ENCODE measurements at places on chromosomes 16 and 17. TPM values are rescaled to one million over a fixed set of nuclear protein-coding genes. Genes with fewer than 3 reads are reported as not detected.

- no peak for DNase-seq
Observed at GRCh38 chr17:67511012-67511411, 133.9 kb downstream of the PITPNC1 start.

DNA sequence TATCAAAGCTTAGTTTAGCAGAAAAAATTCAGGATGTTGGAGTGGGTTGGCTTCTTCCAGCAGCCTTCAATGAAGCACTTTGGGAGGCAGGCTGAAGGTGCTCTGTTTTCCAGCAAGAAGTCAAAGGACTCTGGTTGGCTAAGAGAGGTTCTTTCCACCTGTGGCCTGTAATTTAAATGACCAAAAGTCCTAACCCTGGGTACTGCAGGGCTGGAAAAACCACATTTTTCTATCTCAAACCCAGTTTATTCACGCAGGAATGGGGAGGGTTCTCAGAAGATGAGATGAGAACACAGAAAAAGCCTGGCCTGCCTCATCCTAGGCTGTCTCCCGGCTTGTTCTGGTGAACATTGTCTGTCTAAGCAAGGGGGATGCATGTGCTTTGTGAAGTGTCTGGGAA, 68.6 kb upstream of the ZFHX3 start:
- DNase-seq = no peak

GRCh38 chr16:89070590-89070989, 23.1 kb upstream of the ACSF3 start:
- no peak for DNase-seq

DNA sequence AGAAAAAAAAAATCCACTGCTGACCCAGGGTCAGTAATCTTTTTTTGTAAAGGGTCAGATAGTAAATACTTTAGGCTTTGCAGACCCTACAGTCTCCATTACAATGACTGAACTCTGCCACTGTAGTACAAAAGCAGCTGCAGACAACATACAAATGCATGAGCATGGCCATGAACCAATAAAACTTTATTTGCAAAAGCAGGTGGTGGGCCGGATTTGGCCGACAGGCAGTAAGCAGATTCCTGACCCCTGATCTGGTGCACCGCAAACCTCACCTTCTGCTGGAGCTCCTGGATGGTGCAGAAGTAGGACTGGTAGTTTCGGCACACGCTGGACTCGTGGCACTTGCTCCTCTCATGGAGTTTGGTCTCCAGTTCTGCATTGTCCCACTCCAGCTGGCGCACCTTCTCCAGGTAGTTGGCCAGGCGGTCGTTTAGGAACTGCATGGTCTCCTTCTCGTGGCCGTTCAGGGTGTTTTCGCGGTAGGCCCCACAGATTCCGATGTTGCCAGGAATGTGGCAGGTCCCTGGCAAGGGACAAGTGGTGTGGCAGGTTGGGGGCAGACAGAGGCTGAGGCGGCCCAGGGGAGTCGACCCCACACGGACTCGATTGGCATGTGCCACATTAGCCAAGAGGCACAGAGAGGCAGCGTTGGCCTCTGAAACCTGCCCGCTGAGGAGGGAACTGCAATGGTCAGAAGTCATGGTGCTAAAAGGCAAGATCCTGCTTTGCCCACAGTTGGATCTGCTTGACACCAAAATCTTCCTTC, 13.1 kb downstream of the KRT37 start:
- no peak for DNase-seq

DNA sequence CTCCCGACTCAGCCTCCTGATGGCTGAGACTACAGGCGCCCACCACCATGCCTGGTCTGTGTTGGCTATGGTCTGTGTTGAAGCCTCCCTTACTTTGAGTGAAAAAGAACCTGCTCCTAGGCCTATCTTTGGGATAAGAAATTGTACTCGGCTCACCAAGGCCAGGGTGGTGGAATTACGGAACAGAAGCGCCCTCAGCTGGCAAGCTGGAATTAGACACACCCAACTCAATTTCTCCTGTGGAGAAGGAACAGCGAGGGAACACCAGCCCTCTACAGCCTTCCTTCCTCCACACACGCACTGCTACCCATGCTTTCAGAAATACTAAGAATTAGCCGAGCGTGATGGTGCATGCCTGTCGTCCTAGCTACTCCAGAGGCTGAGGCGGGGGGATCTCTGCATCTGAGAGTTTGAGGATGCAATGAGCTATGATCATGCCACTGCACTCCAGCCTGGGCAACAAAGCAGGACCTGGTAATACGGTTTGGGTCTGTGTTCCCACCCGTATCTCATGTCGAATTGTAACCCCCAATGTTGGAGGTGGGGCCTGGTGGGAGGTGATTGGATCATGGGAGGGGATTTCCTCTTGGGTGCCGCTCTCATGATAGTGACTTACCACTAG, 40.1 kb upstream of the RBBP6 start:
- DNase-seq = no peak

GRCh38 chr16:69436896-69437295, 12.5 kb downstream of the CYB5B start:
- DNase-seq = no peak

DNA sequence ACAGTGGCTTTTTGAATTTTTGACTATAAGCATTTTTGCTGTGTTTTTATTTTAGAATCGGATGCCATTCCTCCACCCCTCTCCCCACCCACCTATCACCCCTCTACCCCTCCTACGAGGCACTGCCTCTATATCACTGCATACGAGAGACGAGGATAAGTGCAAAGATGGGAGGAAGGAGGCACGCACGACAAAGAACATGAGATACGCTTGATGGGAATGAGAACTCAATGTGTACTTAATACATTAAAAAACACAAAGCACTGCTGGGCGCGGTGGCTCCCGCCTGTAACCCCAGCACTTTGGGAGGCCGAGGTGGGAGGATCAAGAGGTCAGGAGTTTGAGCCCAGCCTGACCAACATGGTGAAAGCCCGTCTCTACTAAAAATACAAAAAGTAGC, 8.8 kb upstream of the USP43 start:
- DNase-seq = no peak

- no peak for DNase-seq
Observed at GRCh38 chr17:45296003-45296832, 20.6 kb downstream of the MAP3K14 start.

DNA sequence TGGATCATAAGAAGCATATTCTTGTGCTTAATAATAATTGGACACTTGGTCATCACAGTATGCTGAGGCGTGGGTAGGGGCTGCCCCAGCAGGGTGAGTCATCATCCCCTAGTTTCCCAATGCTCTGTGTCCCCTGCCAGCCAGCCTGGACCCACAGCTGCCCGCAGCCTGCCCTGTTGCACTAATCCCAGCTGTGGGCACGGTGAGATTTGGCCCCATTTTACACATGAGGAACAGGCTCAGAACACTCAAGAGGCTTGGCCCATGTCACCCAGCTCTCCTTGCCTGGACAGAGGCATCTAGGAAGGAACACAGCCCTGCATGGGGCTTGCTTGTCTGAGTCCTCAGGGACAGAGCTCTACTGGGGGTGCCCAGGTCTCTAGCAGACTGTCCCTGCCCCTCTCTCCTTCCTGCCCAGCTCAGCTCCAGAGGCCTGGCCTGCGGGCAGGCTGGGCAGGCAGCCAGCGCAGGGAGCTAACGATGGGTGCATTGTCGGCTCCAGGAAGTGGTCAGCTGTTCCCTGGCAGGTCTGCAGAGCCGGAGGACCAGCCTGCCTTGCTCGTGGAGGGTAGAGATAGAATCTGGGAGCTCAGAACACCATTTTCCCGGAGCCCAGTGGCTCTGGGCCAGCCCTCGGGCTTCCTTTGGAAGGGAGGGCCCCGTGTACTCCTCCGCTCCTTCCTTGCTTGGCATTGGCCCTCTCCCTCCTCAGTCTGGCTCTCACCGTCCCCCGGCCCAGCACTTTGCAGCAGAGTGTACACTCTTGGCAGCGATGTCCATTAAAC, 189.4 kb downstream of the RAB11FIP4 start:
- DNase-seq = peak; percentile 83

DNA sequence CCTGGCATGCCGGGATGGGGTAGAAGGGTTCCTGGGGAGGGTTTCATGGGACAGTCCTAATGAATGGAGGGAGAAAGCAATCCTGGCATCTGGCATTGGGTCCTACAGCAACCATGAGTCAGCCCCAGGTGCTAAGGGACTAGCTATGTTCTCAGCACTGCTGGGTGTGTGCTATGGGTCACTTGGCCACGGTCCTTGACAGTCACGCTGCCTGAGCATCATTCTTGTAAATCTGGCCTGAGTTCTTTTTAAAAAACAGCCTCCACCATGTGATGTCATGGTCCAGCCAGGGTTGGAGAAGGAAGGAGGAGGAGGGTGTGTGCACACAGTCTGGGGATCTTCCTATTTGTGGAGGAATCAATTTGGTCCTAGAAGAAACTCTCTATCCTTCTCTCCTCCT, 6.2 kb upstream of the RAMP2 start:
- DNase-seq = peak; percentile 32

DNA sequence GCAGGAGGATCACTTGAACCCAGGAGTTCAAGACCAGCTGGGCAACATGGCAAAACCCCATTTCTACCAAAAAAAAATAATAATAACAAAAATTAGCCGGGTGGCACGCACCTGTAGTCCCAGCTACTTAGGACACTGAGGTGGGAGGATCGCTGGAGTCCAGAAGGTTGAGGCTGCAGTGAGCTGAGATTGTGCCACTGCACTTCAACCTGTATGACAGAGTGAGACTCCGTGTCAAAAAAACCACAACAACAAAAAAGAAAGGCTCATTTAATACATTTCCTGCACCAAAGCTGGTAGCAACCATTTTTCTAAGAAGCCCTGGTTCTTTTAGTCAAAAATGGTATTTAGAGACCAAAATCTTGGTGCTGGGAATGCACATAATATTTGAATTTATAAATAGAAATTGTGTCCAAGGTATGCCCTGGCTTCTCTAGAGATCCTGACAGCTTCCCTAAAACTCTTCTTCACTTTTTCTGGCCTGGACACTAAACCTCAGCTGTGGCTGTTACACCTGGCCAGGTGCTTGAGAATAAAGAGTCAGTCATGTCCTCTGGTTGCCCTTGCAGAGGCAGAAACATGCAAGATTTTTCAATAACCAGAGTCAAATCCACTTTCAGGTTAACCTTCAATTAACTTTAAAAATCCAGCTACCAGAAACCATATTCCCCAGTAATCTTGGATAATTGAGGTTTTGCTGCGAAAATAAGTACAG, 35.9 kb downstream of the SCNN1B start:
- DNase-seq = no peak

RGS11 gene
- total RNA-seq = 95.9 TPM

DNA sequence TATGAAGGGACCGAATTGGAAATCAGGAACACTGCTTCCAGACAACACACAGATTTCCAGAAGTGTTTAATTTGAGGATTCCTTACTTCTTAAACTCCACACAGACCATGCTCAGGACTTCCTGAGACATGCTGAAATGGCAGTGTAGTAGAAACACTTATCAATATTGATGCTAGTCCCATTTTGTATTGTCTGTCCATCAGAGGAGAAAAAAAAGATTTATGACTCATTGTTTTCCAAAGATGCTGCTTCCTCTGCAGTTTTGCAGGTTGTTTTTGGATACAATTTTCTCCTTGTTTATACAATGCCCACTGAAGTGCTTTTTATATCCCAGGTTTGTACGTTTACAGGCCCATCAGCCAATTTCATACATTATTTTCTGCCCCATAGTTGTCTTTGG, 68.3 kb upstream of the TANC2 start:
- DNase-seq = no peak

DNA sequence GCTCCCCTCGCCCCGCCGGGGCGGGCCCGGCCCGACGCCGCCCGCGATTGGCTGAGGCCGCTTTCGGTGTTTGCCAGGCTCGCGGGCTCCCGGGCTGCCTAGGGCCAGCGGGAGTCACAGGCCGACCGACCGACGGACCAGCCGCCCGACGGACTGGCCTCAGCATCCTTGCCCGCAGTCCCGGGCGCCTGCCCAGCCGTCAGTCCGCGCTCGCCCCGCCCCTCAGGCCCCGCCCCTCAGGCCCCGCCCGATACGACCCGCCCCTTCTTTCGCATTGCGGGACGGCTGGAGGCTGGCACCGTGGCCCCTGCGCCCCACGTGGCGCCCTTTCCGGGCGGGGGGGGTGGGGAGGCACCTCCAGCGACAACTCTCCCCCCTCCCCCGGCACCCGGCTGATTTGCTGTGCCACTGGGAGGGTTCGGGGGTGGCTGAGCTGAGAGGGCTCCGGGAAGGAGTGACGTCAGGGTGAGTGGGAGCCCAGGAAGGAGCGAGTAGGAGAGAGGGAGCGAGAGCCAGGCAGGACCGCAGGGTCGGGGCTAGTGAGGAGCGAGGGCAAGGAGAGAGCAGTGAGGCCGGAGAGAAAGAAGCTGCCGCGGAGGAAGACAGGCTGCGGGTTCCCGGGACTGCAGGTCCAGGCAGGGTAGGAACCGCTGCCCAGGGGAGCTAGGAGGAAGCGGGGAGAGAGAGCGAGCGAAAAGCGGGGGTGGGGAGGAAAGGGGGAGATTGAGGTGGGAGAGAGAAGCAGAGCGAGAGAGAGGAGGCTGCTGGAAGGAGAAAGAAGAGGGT, at the start of gene ASPHD1:
ASPHD1 (plus strand) TSS at position 387 of the 786 bp plus-strand sequence. CDS start 484 bp downstream, outside the sequence.
- DNase-seq = peak; percentile 85

- DNase-seq = no peak
Observed at GRCh38 chr17:77382966-77383612, 242.3 kb downstream of the SEC14L1 start.

KRT12 gene
- total RNA-seq = not detected

- DNase-seq = no peak
Observed at GRCh38 chr16:85999778-86000177, 100.8 kb downstream of the IRF8 start.

DNA sequence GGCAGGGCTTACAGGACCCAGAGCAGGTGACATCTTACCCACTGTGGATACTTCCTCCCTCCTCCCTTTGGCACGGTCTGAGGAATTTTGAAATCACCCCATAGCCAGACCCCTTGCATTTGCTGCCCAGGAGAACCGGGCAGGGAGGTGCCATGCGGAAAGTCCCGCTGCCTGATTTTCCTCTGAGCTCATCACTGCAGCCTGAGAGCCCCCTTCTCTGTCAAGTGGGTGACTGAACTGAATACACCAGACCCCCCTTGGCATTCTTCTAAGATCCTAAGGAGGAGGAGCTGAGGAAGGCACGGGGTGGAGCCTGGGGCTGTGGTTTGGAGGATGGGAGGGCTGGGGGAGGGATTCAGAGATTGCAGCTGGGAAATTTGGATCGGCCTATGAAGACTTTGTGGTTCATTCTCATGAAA, 173.4 kb downstream of the RAB11FIP4 start:
- DNase-seq = peak; percentile 33

DNA sequence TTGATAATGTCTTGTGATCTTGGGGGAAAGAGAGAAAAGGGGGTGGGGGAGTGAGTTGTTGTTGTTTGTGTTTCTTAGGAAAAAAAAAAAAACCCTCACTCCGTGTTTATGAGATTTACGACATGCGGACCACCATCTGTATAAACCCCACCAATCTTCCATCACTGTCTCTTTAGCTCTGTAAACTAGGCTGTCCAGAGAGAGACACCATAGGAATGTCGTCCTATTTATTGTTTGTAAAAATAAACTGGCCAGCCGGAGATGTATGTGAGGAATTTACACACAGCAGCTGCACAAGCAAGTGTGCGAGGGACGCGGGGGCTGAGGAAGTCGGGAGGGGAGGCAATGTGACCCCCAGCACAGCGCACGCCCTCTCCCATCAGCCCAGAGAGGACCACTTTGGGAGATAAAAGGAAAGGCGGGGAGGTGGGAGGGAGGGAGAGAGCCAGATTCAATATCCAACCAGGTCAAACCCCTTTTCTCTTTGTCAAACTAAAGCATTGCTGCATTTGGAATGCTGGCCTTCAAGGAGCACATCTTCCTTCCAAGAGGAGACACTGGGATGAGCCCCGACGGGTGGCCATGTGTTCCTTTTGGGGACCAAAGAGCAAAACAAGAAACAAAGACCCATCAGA, 136.2 kb upstream of the SALL1 start:
- DNase-seq = no peak

- DNase-seq = no peak
Observed at GRCh38 chr16:79690159-79690558, 89.6 kb upstream of the MAF start.

Data from body of pancreas (tissue), 4 donors.